ENCODE measurements at places on chromosomes 11 and 22. TPM values are rescaled to one million over a fixed set of nuclear protein-coding genes. Genes with fewer than 3 reads are reported as not detected.
A peak's percentile ranks its signal among the peaks of the same experiment; 100 is the strongest.

HPS5 gene
- 24.5 TPM for total RNA-seq

- peaks cover 2% of the 10 kb centered on the region for H3K36me3 ChIP-seq
- H3K27me3 ChIP-seq: peaks cover 55% of the 10 kb centered on the region
- H3K4me3 ChIP-seq: no peak overlapping the region
- no peak for DNase-seq
Observed at GRCh38 chr11:86952221-86952875, 2.8 kb downstream of the FZD4 start.

GRCh38 chr11:35619116-35619854, 1.0 kb downstream of the FJX1 start:
- peaks cover 1% of the 10 kb centered on the region for H3K36me3 ChIP-seq
- peak; percentile 63 for DNase-seq
- no peak overlapping the region for H3K4me3 ChIP-seq
- H3K4me1 ChIP-seq: peaks cover 5% of the 10 kb centered on the region
- no peak overlapping the region for H3K27ac ChIP-seq
- H3K27me3 ChIP-seq: peaks cover 63% of the 10 kb centered on the region

OR51F1 gene
- total RNA-seq: not detected

DNA sequence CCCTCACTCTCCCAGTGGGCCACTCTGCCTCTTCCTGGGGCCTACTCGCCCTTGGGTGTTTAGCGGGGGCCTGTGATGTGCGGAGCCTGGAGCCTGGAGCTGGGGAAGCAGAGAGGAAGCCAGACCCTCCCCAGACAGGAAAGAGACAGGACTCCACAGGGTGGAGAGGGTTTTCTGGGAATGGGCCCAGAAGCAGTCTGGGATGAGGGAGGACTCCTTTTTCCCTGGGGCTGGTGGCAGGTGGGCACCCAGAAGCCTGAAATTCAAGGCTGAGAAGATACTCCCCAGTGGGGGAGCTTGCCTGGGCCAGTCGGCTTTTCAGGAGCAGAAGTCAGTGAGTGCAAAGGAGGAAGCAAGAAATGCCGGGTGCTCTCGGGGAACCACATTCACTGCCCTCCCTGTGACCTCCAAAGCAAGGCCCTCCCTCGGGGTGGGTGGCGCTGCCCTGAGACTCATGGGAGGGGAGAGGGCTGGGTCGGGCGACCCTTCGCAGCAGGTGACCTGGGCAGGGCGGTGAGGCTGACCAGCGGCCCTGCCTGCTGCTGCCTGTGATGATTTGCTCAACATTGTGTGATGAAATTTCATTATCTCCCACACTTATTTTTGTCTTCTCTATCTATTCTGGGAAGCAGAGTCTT, 1377.4 kb downstream of the BRD1 start:
- H3K4me1 ChIP-seq: no peaks in the 10 kb centered on the region
- H3K27ac ChIP-seq: no peak overlapping the region
- no peaks in the 10 kb centered on the region for H3K36me3 ChIP-seq
- no peak overlapping the region for H3K4me3 ChIP-seq
- no peak for DNase-seq
- H3K27me3 ChIP-seq: no peaks in the 10 kb centered on the region

DNA sequence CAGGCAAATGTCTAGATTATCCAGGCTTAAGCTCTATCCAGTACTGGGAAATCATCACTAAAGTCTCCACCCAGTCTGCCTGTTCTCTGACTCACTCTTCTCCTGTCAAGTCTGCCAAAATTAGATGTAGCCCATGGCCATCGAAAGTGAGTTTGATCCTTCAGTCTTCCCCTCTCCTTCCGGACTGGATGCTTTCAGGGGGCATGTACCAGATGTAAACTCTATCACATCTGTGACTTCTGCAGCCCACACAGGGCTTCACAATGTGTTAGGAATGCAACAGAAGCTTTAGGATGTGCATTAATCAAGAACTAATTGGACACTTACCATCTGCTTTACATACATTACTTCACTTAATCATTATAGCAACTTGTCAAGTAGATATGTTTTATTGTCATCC, 12.3 kb downstream of the ME3 start:
- no peaks in the 10 kb centered on the region for H3K36me3 ChIP-seq
- H3K4me3 ChIP-seq: no peak overlapping the region
- peaks cover 2% of the 10 kb centered on the region for H3K4me1 ChIP-seq
- peaks cover 3% of the 10 kb centered on the region for H3K27me3 ChIP-seq
- no peak for DNase-seq

- peaks cover 18% of the 10 kb centered on the region for H3K36me3 ChIP-seq
- H3K27ac ChIP-seq: peak within 1 kb of the TSS; percentile 78
- H3K4me3 ChIP-seq: peak within 1 kb of the TSS; percentile 90
- no peaks in the 10 kb centered on the region for H3K27me3 ChIP-seq
Observed at GRCh38 chr22:37051391-37052385, at the start of gene KCTD17. Gene KCTD17, plus strand, starts transcription at chr22:37051742. Its CDS starts 19 bp downstream, at chr22:37051761.

TSSK2 gene
- not detected for total RNA-seq

GRCh38 chr11:16078936-16079335, 277.4 kb downstream of the SOX6 start:
- no peak overlapping the region for H3K4me3 ChIP-seq
- no peaks in the 10 kb centered on the region for H3K36me3 ChIP-seq
- DNase-seq: no peak
- no peaks in the 10 kb centered on the region for H3K27me3 ChIP-seq
- H3K27ac ChIP-seq: no peak overlapping the region

DNA sequence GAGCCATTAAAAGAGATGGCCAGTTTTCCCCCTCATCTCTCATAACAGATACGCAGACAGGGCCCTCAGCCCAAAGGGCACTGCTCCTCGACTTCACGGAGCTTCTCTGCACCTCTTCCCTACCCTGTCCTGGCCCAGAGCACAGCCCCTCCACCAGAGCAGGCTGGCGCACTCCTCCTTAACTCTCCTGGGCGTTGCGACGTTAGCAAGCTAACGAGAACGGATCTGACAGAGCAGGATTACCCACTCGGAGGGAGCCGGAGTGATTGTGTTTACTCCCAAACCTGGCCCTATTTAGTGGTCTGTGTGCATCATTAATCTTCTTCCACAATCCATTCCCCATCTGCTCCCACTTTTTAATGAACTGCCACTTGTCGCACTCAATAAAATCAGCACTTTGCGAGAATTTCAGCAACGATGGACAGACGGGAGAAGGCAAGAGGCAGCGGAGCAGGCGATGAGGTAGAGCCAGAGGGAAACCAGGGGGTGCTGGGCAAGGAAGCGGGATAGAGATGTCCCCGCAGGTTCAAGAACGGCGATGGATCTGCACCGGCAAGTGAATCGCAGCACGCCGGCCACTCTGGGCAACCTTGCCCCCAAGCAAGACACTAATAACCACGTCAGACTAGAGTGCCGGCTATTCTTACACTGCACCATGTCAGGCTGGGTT, 159.4 kb downstream of the BUD13 start:
- DNase-seq: no peak
- no peaks in the 10 kb centered on the region for H3K36me3 ChIP-seq
- H3K27ac ChIP-seq: no peak overlapping the region
- peaks cover 1% of the 10 kb centered on the region for H3K27me3 ChIP-seq

DNA sequence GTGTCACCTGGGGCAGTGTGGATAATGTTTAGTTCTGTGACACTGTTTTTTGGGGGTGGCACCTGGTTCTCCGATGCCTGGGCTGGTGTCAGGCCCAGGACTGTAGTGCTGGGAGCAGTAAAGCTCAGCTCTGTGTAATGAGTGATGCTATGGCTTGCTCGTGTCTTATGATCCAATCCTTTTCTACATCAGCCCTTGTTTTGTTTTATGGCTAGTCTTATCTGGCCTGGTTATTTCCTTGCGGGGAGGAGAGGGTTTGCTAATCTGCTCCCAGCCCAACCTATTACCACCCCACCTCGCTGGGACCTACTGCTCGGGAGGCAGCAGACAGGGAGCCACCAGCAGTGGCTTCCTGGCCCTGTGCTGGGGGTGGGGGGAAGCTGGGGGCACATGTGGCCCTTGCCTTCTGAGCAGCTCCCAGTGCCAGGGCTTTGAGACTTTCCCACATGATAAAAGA, 35.0 kb upstream of the TPBGL start:
- H3K36me3 ChIP-seq: no peaks in the 10 kb centered on the region
- peaks cover 12% of the 10 kb centered on the region for H3K27me3 ChIP-seq
- H3K4me3 ChIP-seq: no peak overlapping the region
- no peak overlapping the region for H3K27ac ChIP-seq
- no peak for DNase-seq

- no peak overlapping the region for H3K4me3 ChIP-seq
- DNase-seq: no peak
- H3K36me3 ChIP-seq: no peaks in the 10 kb centered on the region
- no peak overlapping the region for H3K27ac ChIP-seq
- peaks cover 31% of the 10 kb centered on the region for H3K4me1 ChIP-seq
Observed at GRCh38 chr11:83120327-83120726, 36.6 kb upstream of the PCF11 start.

DNA sequence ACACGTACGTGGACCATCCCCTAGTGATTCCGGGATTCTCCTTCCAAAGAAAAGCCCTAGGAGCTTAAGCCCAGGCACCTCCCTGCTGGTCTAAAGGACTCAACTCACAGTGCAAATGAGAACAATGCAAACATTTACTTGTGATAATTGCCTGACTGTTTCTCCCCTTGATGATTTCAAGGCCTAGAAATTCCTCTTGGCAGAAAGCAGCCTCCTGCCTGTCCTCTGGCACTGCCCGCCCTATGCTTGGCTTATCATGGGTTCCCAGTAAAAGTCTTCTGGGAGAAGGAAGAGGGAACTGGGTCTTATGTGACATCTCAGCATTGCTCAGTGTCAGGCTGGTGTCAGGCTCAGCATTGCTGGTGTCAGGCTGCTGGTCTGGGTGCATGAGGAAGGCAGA, 351.8 kb downstream of the SHANK2 start:
- no peaks in the 10 kb centered on the region for H3K4me1 ChIP-seq
- H3K27me3 ChIP-seq: no peaks in the 10 kb centered on the region
- H3K4me3 ChIP-seq: no peak overlapping the region
- DNase-seq: no peak
- no peak overlapping the region for H3K27ac ChIP-seq

Data from activated CD4-positive, alpha-beta T cell treated with anti-CD3 and anti-CD28 coated beads, Interleukin-2, amount 10 ng/mL, durations not matched to agents 24 days and 14 days (primary cell).